ENCODE measurements at places on chromosomes 11 and 22.

DNA sequence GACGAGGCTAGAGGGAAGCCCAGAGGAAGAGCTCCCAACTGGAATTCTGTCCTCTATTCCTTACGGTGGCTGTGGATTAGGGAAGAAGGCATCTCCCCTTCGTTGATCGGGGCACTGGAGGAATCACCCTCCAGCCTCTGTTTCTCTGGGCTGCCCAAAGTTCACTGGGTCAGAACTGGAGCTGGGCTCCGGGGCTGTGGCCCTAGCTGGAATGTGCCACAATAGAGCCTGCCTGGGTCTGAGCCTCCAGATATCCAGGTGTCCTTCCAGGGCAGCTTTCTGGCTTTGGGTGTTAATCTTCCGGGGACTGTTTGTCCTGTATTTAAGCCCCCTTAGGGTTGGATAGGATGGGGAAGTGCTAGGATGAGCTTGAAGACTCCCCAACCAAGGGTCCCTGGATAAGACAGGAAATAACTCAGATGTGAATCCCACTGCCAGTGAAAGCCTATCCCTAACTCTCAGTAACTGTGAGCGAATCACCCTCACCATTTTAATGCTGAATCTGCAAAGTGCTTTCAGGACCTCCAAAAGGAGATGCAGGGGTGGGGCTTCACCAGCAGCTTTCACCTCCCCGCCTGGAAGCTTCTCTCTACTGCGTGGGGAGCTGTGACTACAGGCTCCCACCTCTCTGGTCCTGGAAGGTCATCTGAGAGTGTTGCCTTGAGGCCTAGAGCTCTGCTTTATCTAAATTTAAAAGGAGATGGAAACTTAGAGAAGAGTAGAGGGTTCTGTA, 9.5 kb downstream of the YPEL4 start:
- DNase-seq: no peak

- DNase-seq: no peak
Observed at GRCh38 chr11:75718419-75719339, 1.0 kb downstream of the MOGAT2 start.

DNA sequence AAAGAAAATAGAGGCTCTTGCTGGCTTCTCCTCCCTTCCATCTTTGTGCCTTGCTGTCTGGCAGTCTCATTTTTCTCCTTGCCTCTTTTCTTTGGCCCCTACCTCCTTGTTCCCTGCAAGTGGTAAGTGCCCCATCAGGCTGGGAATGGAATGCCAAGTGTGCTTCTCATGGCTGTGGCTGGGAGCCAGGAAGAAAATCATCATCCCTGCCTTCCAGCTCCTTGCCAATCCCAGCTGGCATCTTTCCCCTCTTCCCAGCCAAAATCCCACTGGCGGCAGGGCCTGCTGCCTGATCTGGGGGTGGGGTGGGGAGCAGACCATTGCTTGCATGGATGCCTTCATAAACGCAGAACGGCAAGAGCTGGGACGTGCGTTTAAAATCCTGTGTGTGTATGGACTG, 27.0 kb upstream of the SLC25A18 start:
- no peak for DNase-seq

GRCh38 chr11:131802440-131803115, 432.2 kb downstream of the NTM start:
- no peak for DNase-seq

- DNase-seq: no peak
Observed at GRCh38 chr11:65811764-65812475, 21.8 kb upstream of the SNX32 start.

DNA sequence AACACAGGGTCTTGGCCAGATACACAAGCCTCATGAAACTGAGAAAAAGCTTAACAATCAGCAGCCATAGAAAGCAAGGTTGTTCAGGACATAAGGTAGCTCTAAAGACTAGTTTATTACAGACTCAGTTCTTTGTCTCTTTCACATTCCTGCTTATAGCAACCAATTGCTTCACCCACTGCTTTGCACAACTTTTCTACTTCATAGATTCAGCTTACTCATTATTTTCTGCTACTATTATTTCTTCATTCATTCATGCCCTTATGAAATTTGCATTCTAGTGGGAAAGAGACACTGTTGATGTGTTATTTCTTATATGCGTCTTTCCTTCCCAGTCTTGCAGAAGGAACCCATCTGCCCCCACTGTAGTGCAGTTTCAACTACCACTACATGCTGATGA, 4.7 kb downstream of the CCDC34 start:
- DNase-seq: no peak

DNA sequence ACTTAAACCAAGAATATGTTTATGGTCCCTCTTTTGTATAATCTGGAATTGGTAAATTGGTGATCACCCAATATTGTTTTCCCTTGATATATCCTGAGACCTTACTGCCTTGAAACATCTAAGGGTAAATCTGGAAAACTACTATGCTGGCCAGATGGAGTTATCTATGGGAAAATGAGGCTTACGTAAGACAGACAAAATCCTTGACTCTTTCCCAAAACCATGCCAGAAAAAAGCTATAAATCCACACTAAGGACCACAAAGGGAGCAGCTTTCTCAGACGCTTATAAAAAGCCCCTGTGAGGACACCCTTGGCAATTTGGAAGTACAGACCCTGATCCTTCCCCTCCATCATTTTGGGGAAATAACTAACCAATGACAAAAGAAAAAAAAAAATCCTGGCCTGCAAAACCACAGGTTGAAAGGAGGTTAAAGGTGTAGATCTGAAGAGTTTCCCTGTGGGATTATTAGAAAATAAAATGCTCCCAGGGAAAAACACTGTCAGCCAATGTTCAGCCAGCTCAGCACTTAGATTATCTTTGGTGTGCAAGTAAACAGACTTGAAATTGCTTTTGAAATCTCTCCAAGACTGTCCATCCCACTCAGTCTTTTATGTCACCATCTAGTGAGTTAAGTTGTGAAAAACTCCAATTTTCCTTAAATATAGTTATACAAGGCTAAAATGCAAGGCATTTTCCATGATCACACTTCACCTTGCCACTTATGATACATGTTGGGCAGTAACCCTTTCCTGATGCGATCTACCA, 6.6 kb upstream of the AMBRA1 start:
- no peak for DNase-seq

DNA sequence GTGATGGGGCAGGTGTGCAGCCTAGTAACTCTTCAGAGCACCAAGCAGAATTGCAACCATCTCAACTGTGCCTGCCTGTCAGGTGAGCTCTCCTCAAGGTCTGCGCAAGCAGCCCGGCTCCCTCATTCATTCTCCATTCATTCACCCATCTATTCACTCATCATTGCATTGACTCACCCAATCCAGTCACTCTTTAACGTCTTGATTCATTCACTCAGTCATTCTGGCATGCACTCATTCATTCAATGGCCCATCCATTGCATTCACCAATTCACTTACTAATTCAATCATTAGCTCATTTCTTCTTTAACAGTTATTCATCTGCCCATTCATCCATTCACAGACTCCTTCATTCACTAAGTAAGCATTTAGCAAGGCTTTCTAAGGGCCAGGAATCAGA, 111.8 kb downstream of the PDE2A start:
- DNase-seq: no peak

GRCh38 chr11:2475136-2475918, 30.5 kb downstream of the KCNQ1 start:
- no peak for DNase-seq

DNA sequence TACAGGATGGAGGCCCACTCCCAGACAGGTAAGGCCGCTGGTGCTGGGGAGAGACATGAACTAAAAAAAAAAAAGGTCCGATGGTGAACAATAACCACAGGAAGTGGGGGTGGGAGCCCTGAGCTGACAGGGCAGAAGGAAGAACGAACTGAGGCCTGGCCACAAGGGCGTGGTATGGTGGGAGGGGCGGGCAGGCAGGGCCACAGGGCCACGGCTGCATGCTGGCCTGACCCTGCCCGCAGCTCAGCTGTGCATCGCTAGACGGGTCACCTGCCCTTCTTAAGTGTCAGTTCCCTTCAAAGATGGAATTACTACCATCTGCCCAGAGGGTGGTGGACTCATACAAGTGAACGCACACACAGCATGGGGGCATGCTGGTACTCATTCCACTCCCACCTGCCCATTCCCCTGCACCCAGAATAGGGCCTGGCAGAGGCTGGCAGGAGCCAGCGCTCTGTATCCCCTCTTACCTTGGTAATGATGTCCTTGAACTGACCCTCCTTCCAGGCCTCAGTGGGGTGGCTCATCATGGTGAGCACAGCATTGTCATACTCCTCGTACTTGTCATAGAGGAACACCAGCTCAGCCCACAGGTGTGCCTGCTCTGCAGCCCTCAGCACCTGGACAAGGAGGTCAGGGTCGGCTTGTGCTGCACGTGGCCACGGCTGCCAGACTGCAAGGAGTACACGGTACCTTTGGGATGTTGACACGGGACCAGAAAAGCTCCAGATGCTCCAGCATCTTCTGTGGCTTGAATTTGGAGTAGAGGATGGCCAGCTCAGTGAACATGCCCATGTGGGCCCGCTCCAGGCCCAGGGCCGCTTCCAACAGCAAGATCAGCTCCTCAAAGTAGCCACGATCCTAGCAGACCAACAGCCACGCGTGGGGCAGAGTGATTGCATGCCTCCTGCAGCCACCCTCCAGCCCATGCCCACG, 17.5 kb upstream of the SLC25A1 start:
- no peak for DNase-seq

- no peak for DNase-seq
Observed at GRCh38 chr11:31819621-31820437, 8.7 kb upstream of the PAX6 start.

DNA sequence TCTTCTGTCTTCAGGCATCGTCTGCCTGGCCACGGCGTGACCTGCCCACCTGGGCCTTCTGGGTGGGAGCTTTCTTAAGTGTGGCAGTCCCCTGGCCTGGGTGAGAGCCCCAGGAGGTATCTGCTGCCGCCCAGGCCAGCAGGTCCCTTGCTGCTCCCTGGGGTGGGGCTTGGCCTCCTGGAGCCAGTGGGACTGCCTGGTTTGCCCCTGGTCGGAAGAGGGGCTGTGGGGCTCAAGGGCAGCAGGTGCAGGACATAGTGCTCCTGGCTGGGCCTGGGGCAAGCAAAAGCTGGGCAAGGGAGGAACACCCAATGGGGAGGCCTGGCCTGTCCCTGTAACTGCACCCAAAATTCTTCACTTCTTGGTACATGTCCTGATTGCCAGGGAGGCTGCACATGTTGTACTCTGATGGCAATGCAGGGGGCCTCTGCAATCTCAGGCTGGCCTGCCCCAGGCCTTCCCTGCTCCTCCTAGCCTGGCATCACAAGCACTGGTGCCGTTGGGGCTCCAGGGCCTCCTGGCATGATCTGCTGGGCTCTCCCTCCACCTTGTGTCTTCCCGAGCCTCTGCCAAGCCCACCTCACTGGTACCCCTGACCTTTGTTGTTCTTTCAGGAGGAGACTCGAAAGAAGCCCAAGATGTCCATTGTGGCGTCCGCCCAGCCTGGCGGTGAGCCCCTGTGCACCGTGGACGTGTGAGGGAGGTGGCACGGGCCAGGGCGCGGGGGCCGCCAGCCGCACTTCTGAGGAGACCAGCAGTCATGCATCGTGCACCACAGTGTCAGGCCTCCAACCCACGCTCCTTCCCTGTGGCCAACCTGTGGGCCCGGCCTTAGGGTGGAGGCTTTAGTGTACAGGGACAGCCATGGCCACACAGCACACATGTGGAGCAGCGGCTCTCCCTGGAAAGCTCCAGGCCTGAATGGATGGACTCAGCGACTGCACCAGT, 6.2 kb upstream of the RANBP1 start:
- DNase-seq: no peak

DNA sequence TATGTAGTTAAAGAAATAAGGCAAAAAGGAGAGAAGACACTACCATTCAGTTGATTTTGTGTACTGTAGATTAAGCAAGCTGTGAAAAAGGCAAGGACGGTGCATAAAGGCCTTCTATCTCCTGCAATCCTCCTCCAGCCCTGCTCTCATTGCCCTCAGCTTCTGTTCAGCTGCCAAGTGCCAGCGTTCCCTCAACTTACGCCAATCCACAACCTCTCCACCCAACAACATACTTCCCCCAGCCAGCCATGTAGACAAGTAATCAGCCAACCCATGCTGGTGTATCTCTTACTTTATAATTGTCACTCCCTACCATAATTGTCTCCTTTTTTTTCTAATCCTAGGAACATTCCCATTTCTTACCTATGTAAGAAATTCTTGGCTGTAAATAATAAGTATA, 30.1 kb upstream of the ANO5 start:
- no peak for DNase-seq

GRCh38 chr11:123286761-123287160, 91.7 kb upstream of the CLMP start:
- DNase-seq: no peak

DNA sequence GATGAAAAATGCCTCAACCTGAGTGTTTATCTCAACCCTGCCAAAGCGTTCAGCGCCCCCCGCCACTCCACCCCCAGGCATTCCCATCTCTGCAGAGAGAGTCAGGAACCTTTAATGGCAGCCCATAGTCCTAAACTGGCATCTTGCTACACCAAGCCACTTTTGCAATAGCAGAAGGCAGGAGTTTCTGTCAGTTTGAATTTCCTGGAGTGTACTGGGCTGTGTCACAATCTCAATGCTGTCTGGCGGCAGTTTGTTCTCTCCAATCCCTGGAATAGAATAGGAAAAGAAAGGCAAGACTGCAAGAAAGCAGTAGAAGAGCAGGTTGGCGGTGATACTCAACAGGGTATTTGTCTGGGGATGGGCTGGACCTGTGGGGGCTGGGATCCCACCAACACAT, 32.9 kb upstream of the FLI1 start:
- no peak for DNase-seq

DNA sequence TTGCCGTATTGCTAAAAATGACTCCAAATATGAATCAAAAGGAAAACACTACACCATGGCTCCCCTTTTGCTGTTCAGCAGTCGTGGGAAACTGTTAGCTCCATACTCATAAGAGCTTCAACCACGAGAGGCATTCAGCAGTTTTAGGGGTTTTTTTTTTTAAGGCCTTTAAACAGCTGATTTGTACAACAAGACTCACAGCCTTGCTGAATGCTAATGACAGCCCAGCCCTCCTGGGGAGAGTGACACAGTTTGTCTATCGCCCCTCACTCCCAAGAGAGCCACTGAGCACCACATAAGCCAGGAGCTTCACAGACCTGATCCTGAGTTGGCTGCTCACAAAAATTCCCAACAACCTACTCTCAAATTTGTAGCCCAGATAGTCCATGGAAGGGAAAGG, 32.4 kb downstream of the GALNT18 start:
- no peak for DNase-seq

- no peak for DNase-seq
Observed at GRCh38 chr11:94112206-94112953, 16.3 kb upstream of the PANX1 start.

DNA sequence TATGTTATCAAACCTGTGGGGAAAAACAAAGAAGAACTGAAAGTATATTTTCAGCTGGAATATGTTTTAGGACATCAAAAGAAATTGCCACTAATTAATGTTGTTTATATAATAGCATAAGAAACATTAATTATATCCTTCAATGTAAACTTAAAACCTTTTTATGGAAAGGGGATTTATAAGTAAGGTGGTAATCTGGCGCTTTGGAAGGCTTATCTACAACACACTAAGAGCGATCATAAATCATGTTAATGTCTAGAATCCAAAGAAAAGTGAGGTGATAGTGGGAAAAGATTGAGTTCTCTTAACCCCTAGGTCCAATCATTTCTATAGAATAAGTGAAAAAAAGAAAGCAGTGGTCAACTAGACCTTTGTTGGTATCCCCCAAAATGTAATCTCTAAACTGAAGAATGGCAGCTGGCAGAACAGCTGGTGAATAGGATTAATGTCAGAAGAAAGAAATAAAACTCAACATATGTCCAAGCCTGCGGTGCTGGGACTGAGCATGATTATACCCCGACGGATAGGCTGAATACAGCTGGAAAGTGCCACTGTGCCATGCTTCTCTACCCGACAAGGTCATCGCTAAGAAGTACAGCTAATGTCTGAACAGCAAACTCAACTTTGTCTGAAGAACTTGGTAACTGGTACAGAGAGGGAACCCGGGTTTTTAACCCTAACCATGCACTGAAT, 64.0 kb downstream of the SOX6 start:
- no peak for DNase-seq

All from stimulated activated CD8-positive, alpha-beta memory T cell treated with anti-CD3 and anti-CD28 coated beads, Interleukin-7, amount 100 ng/mL, for 24 hours (primary cell).